ENCODE measurements at places on chromosomes 5 and 9.

DNA sequence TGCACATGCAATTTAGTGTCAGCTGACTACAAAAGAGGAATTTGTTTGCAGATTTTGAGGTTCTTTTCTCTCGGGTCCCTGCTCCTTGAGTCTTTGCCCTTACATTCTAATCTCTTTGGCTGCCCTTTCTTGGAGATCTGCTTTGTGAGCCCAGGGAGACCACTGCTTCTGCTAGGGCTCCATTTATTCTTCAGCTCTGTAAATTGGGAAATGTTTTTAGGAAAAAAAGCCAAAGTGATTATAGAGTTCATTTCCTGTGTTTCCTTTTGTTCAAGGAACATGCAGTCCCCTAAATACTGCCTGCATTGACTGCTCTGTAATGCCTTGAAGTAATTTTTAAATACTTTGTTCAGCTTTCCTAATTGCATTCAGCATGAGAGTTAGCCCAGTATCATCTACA is 197.4 kb downstream of the CSNK1G3 start:
- DNase-seq: no peak

- no peak for DNase-seq
These were observed 20.0 kb upstream of the TEX48 start for GRCh38 chr9:114701988-114702387.

DNA sequence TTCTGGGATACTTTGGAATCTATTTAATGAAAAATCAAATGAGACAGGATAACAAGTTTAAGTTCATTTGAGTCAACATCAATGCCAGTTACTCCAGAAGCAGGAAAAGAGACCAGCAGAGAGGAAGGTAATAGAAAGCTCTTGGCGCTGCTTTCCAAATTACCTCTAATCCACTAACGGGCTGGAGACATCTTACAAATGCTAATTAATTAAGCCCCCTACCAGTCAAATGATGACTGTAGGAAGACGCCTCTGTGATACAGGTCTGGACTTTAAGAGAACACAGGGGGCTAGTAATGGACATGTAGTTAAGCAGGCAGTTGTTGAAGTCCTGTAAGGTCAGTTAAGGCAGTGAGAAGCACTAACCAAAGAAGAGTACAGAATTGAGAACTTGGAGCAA is 65.3 kb upstream of the HTR4 start:
- DNase-seq: no peak

- DNase-seq: no peak
These were observed 43.7 kb upstream of the SH3GL2 start for GRCh38 chr9:17535176-17535575.

DNA sequence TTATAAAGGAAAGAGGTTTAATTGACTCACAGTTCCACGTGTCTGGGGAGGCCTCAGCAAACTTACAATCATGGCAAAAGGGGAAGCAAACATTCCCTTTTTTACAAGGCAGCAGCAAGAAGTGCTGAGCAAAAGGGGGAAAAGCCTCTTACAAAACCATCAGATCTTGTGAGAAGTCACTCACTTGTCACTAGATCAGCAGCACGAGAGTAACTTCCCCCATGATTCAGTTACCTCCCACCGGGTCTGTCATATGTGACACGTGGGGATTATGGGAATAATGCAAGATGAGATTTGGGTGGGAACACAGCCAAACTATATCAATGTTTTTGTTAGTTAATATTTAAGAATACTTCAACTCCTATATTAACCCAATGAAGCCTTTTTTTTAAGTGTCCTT is 275.2 kb upstream of the CDH9 start:
- DNase-seq: no peak

- no peak for DNase-seq
These were observed 273.1 kb downstream of the ARHGEF28 start for GRCh38 chr5:73899055-73899454.

DNA sequence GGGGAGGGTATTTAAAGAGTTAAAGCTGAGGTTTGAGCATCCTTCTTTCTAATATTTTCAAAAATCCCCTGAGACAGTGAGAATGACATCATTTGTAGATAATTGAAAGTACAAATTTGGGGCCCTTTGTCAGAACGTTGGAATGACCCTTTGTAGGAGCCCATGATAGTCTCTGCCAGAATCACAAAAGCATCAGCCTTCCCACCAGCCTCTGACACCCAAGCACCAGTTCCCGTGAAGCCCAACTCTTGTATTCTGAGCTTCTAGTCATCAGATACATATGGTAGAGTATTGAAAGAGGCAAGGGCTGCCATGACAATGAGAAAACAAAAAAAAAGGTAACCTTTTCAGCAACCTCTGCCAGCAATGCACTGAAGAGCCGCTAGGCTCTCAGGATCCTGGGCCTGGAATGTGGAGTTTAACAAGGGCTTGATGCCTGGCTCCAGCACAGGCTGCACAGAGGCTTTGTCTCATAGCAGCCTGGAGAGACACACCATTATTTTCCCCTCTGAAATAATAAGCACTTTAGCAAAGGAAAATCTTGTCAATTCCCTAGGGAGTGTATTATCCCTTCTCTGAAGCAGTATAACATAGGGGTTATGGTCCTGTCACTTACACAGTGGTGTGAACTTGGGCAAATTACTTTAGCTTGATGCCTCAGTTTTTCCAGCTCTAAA is 114.4 kb downstream of the ZNF608 start:
- DNase-seq: no peak

Data from AG10803 (cell line).